NAMALWA (cell line): ENCODE measurements at places on chromosomes 1 and 21.

DNA sequence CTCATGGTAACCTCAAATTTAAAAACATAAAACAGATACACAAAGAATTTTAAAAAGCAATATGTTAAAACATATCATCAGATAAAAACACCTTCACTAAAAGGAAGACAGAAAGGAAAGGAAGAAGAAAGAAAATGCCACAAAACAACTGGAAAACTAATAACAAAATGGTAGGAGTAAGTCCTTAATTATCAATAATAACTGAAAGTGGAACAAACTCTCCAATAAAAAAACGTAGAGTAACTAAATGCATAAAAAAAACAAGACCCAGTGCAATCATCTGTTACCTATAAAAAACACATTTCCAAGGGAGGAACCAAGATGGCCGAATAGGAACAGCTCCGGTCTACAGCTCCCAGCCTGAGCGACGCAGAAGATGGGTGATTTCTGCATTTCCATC, 47.1 kb upstream of the ACADM start:
- no peak for DNase-seq

GRCh38 chr21:33058527-33058926, 11.4 kb upstream of the OLIG1 start:
- DNase-seq: peak; percentile 29

DNA sequence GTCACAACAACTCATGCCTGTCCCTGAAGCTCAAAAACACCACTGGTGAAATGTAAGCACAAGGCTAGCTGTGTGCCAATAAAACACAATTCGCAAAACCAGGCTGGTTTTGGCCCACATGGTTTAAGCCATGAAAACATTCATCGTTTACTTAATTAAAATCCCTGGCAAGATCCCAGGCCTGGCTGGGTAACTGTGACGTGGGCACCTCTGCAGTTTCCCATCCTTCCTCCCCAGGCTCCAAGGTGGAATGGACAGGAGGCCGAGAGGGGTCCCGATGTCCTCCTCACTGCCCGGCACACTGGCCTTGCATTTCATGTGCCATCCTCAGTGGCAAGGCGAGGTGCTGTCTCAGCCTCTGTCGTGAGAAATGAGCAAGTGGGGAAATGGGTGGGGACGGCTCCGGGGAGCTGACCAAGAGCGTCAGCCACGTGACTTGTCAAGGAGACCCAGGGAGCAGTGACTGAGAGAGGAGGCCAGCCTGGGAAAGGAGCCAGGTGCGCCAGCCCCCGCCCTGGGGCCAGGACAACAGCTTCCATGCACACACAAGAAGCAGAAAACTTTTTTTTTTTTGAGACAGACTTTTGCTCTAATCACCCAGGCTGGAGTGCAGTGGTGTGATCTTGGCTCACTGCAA, 153.1 kb upstream of the RAB4A start:
- no peak for DNase-seq

- no peak for DNase-seq
Observed at GRCh38 chr1:3828391-3828790, 28.6 kb downstream of the CEP104 start.

DNA sequence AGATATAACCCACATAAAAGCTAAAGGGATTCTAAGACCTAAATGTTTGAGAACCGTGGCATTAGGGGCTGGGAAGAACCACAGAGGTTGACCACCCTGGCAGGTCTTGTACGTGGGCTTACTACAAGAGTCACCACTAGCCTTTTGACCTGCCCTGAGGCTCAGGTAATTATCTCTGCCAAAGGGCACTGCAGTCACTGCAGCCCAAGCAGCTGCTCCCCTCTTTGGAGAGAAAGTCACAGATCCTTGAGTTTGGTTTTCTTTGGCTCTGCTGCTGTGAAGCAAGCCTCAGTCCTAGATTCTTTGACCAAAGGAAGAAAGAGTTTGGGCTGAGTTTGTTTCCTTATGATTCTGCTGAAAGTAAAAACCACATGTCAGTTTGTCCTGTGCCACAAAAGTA, 11.6 kb downstream of the PARK7 start:
- no peak for DNase-seq
